NCI-H187 treated with DMSO at 0.1 percent for 48 hours (cell line): ENCODE measurements at places on chromosomes 1 and 21.
A peak's percentile ranks its signal among the peaks of the same experiment; 100 is the strongest.

DNA sequence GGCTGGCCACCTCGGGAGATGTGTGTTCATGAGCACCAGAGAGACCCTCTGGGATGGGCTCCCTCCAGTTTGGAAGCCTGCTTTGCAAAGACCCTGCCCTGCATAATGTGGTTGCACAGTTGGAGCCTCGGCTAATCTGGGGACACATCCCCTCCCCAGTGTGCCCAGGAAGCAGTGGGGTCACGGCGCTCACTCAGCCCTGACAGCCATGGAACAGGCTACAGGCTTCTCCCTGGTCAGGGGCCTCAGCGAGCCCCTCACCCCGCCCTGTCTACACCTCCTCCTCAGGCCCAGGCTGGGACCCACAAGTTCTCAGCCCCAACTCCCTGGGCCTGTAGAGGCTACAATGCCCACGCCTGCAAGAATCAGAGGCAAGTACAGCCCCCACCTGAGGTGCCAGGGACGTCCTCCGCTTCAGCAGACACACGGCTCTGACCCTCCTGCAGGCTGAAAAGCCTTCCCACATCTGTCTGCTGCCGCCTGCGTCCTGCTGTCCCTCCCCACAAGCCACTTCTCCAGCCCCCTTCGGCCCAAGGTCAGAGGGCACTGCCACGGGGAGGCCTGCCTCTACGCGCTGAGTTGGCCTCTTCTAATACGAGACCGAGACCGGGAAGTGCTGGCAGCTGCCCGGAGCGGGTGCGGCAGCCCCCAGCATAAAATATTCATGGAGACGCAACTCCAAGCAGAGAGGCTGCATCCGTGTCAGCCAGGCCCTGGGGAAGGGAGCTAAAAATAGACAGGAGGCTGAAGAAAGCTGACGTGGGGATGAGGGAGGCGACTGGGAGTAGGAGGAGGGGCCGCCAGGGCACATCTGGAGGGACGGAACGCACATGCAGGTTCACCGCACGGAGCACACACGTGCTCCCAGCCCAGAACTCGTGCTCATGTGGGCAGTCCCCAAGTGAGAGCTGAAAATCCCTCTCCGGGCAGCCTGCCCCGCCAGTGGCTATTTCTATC, 15.2 kb upstream of the GPR153 start:
- peak; percentile 77 for DNase-seq

GRCh38 chr1:228015276-228016180, 8.7 kb downstream of the WNT3A start:
- no peak for DNase-seq

- no peak for DNase-seq
Observed at GRCh38 chr1:79887059-79887458, 880.5 kb upstream of the ADGRL4 start.

DNA sequence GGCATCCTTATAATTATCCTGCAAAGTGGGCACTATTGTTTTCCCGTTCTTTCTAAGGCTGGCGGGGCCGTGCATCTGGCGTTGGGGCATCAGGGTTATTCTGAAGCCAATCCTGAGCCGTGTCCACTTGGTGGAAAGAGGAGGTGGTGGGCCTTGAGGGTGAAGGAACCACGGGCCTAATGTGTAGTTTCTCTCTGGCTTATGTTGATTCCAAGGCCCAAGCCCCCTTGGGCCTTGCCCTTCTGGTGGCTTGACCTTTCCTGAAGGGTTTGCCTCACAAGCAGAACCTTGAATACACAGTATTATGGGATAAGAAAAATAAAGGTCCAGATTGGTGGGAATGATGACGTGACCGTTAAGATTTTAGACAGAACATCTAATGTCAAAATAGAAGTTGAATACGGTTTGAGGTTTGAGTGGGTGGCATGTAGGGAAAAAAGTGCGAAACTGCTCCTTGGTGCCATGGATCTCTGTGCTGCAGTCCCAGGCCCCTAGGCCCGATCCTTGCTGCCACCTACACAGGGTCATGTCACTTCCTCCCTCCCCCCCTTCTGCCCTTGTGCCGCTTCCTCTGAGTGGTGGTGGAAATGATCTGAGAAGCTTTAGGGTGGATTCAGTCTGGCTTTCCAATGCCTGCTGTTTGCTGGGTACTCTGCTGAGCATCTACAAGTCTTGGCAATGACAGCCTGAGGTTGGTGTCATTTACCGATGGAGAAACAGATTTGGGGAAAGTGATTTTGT, 90.5 kb downstream of the PRDM2 start:
- no peak for DNase-seq

DNA sequence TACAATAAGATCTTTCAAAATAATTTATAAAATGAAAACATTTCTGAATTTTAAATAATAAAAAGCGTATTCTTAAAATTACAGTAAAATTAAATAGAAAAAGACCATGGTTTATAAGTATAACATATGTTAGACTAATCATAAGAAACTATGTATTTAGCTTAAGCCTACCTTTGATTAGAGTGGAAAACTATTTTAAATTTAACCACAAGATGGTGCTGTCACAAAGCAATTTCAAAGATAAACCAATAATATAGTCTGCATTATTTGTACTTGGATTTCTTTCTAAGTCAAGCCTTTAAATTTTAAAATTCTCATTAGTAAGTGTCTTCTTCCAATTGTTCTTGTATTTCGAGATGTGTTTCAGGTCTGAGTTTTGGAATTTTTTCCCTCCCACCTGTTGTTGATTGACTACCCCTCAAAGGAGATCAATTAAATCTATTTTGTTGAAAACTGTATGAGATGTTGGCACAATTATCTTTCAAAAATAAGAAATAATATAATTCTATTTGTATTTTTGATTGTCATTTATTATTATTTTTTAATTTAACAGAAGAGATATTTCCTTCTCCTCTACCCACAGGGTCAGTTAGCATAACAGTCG, 459.8 kb downstream of the KCNT2 start:
- DNase-seq: no peak

DNA sequence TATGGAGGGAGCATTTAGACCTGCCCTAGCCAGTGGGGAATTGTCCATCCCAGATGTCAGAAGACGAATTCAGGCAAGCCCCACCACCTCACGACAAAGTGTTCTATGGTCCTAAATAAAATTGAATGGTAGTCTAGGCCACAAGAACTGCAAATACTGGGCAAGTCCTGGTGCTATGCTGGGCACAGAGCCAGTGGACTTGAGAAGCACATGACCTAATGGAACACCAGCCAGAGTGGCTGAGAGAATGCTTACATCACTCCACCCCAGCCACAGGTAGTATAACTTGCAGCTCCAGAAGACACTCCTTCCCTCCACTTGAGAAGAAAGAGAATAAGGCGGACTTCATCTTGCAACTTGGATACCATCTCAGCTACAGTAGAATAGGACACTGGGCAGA, 567.3 kb upstream of the CXADR start:
- DNase-seq: no peak

DNA sequence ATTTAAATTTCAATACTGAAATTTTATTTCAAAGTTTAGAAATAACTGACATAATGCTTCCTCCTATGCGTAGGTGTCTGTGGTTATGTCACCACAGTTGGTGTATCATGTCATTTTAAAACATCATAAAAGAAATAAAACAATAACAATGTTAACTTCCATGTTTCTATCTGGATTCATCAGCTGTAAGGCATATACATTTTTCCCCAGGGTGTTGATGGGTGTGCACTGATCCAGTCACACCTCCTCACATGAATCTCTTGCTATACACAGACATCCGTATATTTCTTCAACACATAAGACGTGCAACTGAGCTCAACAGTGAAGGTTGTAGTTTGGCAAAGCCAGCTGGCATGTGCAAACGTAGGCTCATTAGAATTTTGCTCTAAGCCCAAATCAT, 6.2 kb downstream of the KCNA3 start:
- no peak for DNase-seq

- no peak for DNase-seq
Observed at GRCh38 chr1:77832901-77833300, 53.5 kb downstream of the MIGA1 start.

DNA sequence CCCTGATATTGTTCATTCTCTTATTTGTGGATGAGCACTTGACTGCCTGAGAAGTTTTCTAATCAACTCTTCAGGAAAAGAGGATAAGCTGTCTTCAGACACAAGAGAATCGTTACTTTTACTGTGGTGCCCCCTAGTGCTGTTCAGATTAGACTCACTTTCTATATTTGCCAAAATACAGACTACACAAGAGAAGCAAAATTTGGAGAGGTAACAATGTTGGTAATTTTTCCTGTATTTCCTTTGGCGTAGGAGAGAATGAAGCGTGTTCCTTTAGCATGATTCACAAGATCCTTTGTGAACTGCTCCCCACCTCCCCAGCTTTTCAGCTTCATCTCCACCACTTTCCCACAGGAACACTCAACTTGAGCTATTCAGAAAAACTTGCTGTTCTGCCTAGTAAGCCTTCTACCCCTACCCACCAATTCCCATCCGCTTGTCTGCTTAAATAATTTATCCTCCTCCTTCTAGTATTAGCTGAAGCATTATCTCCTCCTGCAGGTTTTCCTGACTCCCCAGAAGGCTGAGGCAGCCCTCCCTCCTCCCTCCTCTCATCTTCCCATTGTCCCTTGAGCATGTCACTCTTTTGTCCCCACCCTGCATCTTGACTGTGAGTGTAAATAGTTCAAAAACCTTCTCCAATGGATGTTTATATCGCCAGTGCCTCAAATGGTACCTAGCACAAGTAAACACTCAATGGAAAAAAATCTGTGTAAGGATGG, 4.5 kb downstream of the TNFSF4 start:
- DNase-seq: no peak

- DNase-seq: no peak
Observed at GRCh38 chr21:25428537-25428936, 178.7 kb downstream of the MRPL39 start.

GRCh38 chr21:29115899-29116298, 14.5 kb upstream of the MAP3K7CL start:
- no peak for DNase-seq

DNA sequence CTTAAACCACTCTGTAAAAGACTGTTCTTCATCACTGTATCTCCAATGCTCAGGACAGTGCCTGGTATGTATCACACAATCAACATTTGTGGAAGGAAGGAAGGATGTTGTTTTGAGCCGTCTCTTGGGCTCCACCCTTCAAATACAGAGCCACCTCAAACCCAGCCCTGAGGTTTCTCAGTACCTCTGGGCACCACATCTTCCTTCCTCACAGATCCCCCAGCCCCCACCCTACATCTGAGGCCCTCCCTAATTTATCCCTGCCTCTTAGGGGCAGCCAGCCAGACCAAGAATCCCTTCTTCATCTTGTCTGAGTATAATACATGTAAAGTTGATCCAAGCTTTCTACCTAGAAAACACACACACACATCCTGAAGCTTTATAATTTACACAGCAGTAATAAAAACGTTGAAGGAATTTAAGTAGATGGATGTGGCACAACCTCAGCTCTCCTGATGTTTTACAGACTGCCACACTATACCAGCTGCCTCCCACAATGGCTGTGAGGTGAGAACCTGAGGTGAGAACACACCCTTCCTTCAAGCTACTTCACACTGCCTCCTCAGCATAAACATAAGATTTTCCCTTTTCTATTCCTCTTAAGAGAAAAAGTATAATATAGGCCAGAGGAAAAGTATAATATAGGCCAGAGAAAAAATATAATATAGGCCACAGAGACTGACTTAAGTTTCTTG, 48.5 kb downstream of the CDC7 start:
- no peak for DNase-seq
